Kidney glomerular epithelial cell (primary cell): ENCODE measurements at places on chromosomes 4 and X.

DNA sequence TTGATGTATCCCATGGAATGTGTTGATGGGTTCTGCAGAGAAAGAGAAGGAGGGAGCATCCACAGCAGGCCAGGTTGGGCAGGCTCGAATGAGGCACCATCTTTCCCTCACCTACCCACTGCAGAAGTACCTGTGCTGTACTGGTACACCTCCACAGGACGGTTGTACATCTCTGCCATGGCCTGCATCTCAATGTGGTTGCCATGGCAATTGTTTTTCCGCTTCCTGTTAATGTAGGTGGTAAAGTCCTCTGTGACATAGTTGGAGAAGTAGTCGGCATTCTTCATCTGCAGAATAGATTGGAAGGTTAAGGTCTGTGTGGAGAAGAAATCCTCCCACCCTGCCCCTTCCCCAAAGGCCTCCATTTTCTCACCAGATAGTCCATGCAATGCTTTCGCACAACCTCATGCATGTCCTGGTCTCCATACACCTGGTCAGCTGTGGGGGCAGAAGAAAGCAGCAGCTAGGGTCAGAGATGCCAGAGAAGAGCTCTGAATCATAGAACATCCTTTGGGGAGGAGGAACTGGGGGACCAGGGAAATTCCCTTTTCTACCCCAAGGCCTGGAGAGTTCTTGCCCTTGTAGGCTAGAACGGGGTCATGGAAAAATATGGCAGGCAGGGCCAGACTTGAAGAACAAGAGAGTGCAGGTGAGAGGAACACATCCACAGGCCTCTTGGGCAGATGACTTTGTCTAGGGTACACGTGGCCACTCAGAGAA, 15.9 kb upstream of the PIM2 start:
- DNase-seq: no peak

- peak; percentile 51 for DNase-seq
Observed at GRCh38 chr4:122914292-122914904, 8.0 kb downstream of the NUDT6 start.

- DNase-seq: no peak
Observed at GRCh38 chr4:835148-836002, 9.4 kb upstream of the CPLX1 start.

- DNase-seq: no peak
Observed at GRCh38 chrX:151228935-151229334, 52.6 kb downstream of the GPR50 start.

GRCh38 chrX:143754183-143754582, 33.6 kb upstream of the SPANXN2 start:
- no peak for DNase-seq

DNA sequence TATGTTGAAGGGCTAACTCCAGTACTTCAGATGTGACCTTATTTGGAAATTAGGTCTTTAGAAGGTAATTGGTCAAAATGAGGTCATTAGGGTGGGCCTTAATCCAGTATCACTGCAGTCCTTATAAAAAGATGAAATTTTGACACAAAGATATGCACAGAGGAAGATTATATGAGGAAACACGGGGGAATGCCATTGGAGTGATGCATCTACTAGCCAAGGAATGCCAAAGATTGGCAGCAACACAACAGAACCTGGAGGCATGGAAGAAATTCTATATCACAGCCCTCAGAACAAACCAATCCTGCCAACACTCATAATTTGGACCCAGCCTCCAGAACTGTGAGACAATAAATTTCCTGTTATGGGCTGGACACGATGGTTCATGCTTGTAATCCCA, 17.6 kb downstream of the TRIM61 start:
- no peak for DNase-seq

GRCh38 chr4:1469607-1470392, 63.6 kb upstream of the NKX1-1 start:
- no peak for DNase-seq

GRCh38 chr4:109334129-109335105, 32.0 kb upstream of the COL25A1 start:
- no peak for DNase-seq

- DNase-seq: no peak
Observed at GRCh38 chr4:108240366-108240765, 71.6 kb upstream of the LEF1 start.

- DNase-seq: no peak
Observed at GRCh38 chrX:13266641-13267345, 53.1 kb downstream of the ATXN3L start.

DNA sequence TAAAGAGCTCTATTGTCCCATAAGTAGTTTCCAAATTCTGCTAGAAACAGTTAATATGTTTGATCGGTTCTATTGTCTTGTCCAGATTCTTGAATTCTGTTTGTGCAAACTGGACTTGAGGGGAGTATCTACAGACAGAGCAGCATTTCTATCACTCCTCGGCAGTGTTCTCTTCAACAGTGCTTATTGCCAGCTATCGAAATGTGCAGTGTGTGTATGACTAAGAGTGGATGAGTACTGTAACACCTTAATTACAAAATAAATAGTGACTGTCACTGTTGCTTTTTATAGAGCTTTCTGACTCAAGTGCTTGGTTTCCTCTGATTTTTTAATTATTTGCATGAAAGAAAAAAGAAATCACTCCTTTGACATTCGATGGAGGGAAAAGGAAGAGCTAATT, 274.6 kb downstream of the RPA4 start:
- DNase-seq: no peak

- no peak for DNase-seq
Observed at GRCh38 chr4:86432559-86433134, 72.8 kb upstream of the MAPK10 start.

GRCh38 chr4:6290769-6291547, 21.3 kb downstream of the WFS1 start:
- DNase-seq: no peak

DNA sequence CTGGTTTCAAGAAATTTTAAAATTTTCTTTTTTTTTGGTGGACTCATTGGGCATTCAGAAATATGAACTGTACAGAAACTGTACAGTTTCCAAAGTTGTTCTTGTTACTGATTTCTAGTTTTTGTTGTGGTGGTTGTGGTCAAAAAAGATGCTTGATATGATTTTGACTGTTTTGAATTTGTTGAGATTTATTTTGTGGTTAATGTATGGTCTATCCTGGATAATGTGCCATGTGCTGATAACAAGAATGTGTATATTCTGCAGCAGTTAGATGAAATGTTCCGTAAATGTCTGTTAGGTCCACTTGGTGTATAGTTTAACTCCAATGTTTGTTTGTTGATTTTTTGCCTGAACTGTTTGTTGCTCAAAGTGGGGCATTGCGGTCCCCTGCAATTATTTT, 127.6 kb upstream of the NUDT6 start:
- no peak for DNase-seq

DNA sequence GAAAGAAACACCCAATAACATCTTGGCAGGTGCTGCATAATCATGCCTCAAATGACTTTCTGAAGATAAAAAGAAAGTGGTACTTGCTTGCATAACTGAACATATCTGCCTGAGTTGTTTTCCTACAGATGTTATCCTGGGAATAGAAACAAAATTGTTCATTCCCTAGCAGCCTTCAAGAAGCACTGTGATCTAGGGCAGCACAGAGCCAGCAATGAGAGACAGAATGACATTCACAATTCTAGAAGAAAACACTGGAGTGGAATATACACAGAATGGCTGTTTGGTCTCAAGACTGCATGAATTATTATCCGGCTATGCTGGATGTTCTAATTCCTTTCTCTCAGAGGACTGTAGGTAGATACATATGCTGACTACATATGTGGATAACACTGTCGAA, 790.9 kb downstream of the PDHA2 start:
- no peak for DNase-seq

DNA sequence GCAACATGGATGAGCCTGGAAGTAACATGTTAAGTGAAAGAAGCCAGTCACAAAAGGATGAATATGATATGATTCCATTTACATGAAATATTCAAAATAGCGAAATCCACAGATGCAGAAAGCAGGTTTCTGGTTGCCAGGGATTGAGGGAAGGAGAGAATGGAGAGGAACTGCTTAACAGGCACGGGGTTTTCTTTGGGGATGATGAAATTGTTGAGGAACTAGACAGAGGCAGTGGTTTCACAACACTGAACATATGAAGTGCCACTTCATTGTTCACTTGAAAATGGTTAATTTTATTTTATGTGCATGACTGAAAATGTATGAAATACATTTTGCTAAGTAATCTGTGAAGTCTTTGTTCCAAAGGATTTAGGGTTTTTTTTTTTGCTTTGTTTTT, 182.5 kb upstream of the TBL1X start:
- no peak for DNase-seq

GRCh38 chrX:115226929-115227328, 7.0 kb downstream of the LRCH2 start:
- no peak for DNase-seq

GRCh38 chr4:24896977-24897376, 15.9 kb downstream of the CCDC149 start:
- no peak for DNase-seq

DNA sequence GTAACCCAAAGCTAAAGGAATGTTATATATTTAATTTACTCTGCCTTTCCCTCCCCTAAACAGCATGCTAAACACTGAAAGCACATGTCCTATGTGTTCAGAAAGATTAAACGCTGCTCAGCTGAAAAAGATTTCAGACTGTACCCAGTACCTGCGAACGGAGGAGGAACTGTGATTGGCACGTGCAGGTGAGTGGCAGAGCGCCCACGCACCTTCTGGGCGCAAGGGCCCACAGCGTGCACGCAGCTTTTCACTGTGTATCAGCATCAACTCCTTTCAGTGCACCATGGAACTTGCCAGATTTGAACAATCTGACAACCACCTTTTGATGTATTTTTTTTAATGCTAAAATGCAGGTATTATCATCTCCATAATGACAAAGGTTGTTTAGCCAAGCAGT, 87.7 kb downstream of the RFC1 start:
- DNase-seq: no peak

GRCh38 chr4:6126971-6127745, 73.2 kb downstream of the JAKMIP1 start:
- DNase-seq: no peak

GRCh38 chr4:39369301-39369700, 3.1 kb upstream of the RFC1 start:
- no peak for DNase-seq

- no peak for DNase-seq
Observed at GRCh38 chrX:132037479-132037993, 14.4 kb downstream of the STK26 start.

DNA sequence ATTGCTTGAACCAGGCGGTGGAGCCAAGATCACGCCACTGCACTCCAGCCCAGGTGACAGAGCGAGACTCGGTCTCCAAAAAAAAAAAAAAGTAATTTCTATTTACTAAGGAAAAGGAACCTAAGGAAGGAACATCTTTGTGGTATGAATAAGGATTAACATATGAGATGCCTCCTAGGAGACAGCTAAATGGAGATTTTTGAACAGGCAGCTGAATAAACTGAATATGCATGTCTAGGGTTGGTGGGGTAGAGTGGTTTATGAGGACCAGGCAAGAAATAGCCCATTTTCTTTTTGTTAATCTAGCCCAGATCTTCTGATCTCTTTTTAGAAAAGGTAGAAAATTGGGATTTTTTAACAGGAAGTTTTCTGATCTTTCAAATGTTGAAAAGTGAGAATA, 59.9 kb upstream of the TBC1D14 start:
- no peak for DNase-seq

DNA sequence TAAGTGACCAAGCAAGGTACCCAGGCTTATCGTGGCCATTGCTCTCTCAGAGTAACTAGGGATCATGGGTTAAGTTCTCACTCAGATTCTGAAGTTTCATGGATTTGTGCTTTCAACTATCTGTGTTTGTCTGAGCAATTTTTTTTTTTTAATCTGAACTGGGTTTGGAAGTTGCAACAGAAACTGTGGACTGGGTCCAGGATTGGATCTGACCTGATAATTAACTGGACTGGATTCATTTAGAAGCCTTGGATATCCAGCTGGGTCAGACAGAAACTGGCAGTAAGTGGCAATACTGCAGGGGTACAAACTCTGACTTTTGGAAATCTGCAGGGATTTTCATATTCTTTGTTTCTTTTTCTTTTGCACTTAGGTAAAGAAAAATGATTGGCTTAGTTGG, 38.7 kb upstream of the FGF2 start:
- DNase-seq: no peak

DNA sequence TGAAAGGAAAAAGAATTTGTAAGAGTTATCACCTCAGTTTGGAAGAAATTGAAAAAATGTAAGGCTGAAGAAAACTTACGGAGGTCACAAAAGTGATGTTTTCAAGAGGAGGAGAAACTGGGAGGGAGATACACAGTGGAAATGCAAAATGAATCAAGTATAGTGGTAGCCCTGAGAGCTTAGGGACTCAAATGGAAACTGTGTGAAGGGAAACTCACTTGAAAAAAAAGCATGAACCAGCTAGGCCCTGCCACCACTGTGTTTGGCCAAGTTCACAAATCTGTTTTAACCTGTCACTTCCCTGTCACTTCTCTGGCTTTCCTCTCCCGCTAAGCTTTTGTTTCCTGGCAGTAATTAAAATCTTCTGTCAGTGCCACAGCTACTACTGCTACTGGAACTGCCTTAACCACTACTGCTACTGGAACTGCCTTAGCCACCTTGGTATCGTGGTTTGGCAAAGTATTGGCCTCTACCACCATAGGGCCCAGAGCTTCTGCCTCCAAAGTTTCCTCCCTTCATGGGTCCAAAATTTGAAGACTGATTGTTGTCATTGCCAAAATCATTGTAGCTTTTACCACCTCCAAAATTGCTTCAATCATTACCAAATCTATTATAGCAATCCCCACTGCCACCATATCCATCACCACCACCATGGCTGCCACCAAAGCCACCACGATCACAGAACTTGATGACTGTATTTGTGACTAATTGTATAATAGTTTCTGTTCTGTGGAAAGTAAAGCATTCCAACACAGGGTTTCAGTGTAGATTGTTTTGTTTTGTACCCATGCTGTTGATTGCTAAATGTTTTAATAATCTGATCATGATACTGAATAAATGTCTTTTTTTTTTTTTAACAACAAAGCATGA, 41.5 kb downstream of the SMARCA5 start:
- DNase-seq: no peak

GRCh38 chrX:23792861-23793553, 10.0 kb downstream of the SAT1 start:
- DNase-seq: no peak

GRCh38 chr4:153014460-153014859, 78.3 kb downstream of the FHDC1 start:
- no peak for DNase-seq

GRCh38 chrX:129661369-129661768, 6.6 kb upstream of the APLN start:
- DNase-seq: no peak

GRCh38 chr4:184962125-184962638, 56.1 kb upstream of the HELT start:
- no peak for DNase-seq
